ENCODE measurements at places on chromosomes 11 and 22. TPM values are rescaled to one million over a fixed set of nuclear protein-coding genes. Genes with fewer than 3 reads are reported as not detected.

- DNase-seq, result no peak
Measured at GRCh38 chr11:86164106-86164505, 80.4 kb upstream of the EED start.

DNA sequence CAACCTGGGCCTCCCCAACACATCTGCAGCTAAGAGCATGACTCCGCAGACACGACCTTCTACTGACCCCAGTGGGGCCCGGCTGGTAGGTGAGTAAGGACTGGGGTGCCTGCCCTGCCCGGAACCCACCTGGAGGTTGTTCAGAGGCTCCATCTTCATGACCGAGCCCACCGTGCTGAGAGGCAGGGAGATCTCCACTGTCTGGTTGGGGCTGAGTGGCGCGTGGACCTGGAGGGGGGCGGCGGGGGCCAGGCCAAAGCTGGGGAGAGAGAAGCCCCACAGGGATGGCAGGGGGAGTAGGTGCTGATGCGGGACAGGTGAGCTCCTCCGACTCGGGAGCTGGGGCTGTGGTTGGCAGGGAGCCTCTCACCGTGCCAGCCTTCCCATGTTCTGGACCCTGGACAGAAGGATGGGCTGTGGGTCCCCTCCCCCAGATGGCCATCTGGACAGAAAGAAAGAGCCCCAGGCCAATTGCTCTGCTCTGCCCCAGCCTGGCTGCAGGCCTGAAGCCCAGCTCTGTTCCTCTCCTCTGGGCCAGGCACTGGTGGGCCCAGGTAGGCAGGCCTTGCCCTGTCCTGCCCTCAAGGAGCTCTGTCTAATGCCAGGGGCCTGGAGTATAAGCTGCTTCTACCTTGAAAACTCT, 16.3 kb upstream of the RASL10A start:
- DNase-seq, result no peak

GRCh38 chr11:20599221-20600019, at the start of gene SLC6A5:
Gene SLC6A5, plus strand, starts transcription at chr11:20599608. Its CDS starts 65 bp downstream, at chr11:20599673.
- no peak for DNase-seq

- DNase-seq, result no peak
Measured at GRCh38 chr11:8288824-8289491, 25.3 kb upstream of the LMO1 start.

DNAJC4 gene
- polyA plus RNA-seq, result 52.5 TPM
